NCI-H1105 treated with DMSO at 0.1 percent for 48 hours (cell line): ENCODE measurements at places on chromosomes 6 and 20.

GRCh38 chr6:39887692-39888450 lies 46.4 kb downstream of the MOCS1 start:
- no peak for DNase-seq

- no peak for DNase-seq
Measured at GRCh38 chr6:30942338-30943060, 1.7 kb downstream of the MUCL3 start.

GRCh38 chr6:105484238-105485161 lies 81.6 kb upstream of the PREP start:
- DNase-seq = peak; percentile 63

DNA sequence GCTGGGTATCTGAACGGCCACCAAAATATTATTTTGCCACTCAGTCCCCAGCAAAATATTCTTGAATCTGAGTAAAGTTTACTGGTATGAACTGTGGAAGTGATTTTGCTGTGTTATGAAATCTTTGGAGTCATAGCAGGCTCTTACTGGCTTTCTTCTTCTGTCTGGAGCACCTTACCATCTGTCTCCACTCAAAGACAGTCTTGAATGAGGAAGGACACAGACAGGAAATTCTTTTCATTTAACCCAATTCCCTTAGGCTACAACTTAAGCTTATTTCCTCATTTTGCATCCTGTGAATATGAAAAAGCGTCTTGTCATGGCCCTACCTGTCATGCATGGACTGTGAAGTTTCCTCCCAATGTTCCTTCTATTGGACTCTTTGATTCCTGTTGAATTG lies 24.7 kb downstream of the FNDC1 start:
- DNase-seq = no peak

GRCh38 chr20:32603046-32603726 lies 18.1 kb upstream of the NOL4L start:
- no peak for DNase-seq

- DNase-seq = no peak
Measured at GRCh38 chr20:36501367-36502006, 39.8 kb upstream of the MYL9 start.

DNA sequence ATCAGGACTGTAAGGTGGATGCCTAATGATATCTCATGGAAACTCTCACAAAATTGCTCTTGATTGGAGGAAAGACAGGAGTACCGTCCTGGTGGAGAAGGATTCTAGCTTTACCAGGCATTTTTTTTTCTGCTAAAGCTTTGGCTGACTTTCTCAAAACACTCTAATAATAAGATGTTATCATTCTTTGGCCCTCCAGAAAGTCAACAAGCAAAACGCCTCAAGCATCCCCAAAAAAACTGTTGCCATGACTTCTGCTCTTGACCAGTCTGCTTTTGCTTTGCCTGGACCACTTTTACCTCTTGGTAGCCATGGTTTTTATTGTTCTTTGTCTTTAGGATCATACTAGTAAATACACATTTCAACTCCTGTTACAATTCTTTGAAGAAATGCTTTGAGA lies 55.5 kb upstream of the RUNX2 start:
- DNase-seq = no peak

GRCh38 chr20:17681726-17682102 lies 328 bp downstream of the RRBP1 start:
- no peak for DNase-seq

- DNase-seq = no peak
Measured at GRCh38 chr20:40442181-40442963, 246.7 kb downstream of the MAFB start.

GRCh38 chr20:62354031-62354808 lies 12.9 kb downstream of the LAMA5 start:
- DNase-seq = no peak

DNA sequence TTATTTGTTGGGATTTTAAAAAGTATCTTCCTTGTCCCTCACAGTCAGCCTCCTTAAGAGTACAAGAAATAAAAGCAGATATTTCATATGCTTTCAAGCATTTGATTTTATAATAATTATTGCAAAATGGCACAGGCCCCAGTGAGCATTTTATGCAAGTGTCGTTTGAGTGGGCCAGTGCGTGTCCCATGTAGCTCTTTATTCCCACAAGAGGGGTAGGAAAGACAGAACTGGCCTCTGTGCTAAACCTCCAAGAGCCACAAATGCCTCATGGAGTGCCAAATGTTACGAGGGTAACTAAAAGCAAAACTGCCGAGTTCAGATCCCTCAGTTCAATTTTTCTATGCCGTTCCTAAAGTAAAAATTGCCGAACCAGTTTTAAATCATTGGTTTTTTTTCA lies 12.7 kb downstream of the GPLD1 start:
- no peak for DNase-seq

GRCh38 chr20:1338801-1339200 lies 9.9 kb upstream of the SDCBP2 start:
- DNase-seq = no peak

- no peak for DNase-seq
Measured at GRCh38 chr20:53668992-53669391, 75.4 kb upstream of the ZNF217 start.

DNA sequence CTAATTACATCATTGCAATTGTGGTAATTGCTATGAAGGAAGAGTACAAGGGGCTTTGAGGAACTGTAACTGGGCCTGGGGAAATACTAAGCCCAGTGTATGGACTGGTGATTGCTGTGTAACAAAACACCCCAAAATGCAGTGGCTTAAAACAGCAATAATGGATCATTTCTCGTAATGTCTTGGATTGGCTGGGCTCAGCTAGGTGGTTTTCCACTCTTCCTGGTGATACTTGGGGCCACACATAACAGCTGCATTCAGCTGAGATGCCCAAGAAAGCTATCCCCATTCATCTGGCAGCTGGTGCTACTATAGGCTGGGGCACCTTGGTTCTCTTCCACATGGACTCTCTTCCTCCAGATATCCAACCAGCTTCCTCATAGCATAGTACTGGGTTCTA lies 150.3 kb downstream of the EYA2 start:
- DNase-seq = no peak

- peak; percentile 2 for DNase-seq
Measured at GRCh38 chr20:50478162-50478990, 31.8 kb upstream of the PTPN1 start.

DNA sequence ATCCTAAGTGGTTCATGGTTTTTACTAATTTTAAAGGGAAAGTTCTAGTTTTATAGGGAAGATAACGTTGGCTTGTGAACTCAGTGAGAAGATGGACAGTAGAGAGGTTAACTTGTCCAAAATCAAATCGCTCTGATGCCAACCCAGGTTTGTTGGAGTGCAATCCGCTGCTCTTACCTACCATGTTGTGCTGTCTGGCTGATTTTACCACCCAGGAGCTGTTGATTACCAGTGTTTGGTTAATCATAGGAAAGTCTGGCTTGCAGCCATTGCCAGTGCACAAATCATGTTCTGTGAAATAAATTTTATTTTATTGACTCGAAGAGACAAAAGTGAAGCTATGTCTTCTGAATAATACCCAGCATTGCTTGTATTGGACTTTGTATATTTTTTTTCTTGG lies 92.4 kb downstream of the PLCB4 start:
- DNase-seq = no peak

DNA sequence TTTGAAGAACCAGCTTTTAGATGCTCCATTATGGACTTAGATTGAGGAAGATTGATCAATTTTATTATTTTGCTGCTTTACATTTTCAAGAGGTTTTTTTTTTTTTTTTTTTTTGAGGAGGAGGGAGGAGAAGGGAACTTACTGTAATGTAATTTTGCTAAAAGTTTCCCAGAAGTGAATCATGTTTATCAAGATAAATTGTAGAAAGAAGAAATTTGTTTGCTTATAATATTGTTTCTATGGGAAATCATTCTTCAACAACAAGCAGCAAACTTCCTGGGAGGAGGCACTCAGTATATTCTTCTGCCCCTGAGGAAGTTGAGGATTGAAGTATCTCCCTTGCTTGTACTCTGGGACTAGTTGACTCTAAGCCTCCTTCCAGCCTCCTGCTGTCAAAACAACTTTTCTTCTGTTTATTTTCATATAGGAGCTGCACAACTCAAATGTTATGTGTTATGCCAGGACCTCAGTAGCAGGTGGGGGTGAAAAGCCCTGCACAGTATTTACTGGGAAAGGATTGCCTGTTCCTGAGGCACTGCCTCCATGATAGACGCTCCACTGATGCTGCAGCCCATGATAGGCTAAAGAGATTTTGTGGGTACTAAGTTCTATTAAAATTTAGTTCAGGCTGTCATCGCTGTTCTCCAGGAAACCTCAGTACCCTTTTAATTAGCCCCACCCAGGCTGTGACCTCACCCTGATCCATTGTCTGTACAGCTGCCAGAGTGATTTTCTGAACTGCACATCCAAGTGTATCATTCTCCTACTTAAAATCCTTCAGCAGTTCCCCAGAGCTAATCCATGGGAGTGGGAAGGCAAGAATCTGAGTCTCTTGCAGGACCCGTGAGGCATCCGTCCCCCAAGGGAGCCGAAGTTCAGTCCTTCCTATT lies 51.9 kb downstream of the CARMIL1 start:
- peak; percentile 3 for DNase-seq

- no peak for DNase-seq
Measured at GRCh38 chr20:53622247-53623133, 28.9 kb upstream of the ZNF217 start.

DNA sequence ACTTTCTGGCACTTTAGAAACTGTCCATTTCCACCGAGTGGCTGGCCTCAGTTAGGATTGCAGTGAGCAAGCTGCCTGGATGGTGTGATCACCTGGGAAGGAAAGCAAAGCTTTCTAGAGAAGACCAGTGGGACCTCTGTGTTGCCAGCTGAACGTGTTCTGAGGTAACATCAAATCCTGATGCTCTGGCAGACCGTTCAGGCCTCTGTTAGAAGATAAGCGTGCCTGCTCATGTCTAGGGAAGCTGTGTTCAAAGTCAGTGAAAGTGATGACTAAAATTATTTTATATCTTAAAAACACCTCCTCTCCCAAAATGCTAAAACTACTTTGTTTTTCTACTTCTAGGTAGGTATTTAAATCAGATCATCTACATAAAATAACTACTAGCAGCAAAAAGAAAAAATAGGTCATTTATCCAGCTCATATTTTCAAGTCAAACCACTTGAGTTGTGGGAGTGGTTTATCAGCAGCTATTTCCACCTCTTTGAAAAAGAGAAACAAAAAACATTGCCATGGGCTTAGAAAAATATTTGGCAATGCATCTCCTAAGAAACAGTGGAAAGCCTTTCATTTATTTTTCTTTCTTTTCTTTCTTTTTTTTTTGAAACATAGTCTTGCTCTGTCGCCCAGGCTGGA lies 54.8 kb downstream of the CEP43 start:
- no peak for DNase-seq

DNA sequence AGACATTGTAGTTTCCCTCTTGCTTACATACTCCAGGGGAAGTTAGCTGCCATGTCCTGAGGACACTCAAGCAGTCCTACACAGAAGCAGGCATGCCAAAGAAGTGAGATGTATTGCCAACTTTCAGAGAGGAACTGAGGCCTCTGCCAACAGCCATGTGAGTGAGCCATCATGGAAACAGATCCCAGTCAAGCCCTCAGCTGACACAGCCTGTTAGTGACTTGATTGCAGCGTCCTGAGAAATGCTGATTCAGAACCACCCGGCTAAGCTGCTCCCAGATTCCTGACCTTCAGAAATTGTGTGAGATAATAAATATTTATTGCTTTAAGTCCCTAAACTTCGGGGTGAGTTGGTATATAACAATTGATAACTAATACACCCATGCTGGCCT lies 38.1 kb downstream of the GSTA2 start:
- no peak for DNase-seq

GRCh38 chr20:19589787-19590362 lies 168.2 kb upstream of the RIN2 start:
- DNase-seq = no peak

GRCh38 chr6:28922821-28923317 lies 916 bp downstream of the TRIM27 start:
- DNase-seq = peak; percentile 43

- DNase-seq = no peak
Measured at GRCh38 chr6:30264743-30265142, 51.5 kb upstream of the TRIM26 start.

- no peak for DNase-seq
Measured at GRCh38 chr6:7207720-7208119, 100.0 kb downstream of the RREB1 start.

GRCh38 chr6:139161817-139162284 lies 27.0 kb downstream of the HECA start:
- DNase-seq = no peak

GRCh38 chr20:58076405-58076804 lies 152.0 kb downstream of the ANKRD60 start:
- DNase-seq = no peak

GRCh38 chr20:9417665-9418064 lies 96.7 kb upstream of the LAMP5 start:
- no peak for DNase-seq

GRCh38 chr6:167995731-167996151 lies 1.7 kb upstream of the KIF25 start:
- DNase-seq = no peak

DNA sequence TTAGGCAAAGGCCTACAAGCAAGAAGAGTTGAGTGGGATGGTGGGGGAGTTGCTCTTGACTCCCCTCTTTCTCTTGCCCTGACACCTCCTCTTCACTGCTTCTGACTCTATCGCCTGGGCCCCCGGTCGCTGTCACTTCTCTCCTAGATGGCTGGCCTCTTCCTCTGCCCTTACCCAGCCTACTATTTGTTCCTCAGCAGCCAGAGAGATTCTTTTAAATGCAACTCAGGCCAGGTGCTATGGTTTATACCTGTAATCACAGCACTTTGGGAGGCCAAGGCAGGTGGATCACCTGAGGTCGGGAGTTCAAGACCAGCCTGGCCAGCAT lies 4.3 kb upstream of the PDYN start:
- no peak for DNase-seq

DNA sequence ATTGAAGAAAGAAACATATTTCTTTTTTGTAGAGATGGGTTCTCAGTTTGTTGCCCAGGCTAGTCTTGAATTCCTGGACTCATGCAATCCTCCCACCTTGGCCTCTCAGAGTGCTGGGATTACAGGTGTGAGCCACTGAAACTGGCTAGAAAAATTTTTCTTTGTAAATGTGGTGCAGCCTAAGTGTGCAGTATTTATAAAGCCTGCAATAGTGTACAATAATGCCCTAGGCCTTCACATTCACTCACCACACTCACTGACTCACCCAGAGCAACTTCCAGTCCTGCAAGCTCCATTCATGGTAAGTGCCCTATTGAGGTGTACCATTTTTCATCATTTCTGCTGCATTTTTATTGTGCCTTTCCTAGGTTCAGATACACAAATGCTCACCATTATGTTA lies 31.4 kb downstream of the NHSL1 start:
- no peak for DNase-seq

DNA sequence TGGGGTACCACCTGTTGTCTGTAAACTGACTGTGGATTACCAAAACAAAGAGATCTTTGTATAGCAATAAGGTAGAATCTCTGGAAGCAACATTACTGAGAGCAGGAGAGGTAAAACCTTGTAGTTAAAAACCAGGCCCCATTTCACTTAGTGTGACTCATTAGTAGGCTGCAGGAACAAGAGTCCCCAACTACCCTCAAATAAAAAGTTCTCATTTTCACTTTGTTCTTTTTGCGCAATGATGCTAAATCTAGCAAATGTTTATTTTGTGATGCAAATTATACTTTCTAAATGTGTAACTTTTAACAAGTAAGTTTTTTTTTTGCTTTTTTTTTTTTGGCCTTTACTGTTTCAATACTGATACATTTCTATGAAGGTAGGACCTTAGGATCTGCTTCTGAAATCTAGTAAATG lies 67.1 kb downstream of the ESF1 start:
- DNase-seq = no peak
